ENCODE measurements at places on chromosomes 5 and 9.

DNA sequence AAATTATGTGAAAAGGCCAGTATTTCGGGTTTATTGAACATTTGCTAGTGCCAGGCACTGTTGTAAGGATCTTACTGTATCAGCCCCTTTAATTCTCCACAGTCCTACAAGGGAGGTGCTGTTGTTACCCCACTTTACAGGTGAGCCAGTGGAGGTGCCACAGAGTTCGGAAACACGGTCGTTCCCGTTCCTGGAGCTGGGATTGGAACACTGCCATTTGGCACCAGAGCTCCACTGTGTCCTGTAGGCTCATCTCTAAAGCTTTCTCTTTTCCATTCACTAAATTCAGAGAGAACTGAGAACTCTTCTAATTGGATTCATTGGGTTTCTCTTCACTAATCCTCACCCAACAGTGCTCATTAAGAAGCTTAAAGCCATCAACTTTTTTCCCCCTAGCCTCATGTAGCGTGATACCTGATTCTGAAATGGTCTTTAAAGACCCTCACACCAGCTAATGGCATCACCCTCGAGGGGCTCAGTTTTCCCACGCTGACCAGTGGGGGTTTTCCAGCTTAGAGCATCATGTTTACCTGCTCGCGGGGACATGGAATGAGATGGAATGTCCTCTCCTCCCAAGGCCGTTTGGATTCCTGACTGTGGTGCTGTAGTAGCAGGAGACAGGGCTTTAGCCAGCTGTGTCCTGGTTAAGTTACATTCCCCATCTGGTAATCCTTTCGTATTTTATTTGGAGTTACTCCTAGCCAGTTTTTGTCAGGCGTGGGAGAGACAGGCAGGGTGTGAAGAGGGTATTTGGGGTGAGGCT is 5.8 kb downstream of the ERGIC1 start:
- no peak for DNase-seq

DNA sequence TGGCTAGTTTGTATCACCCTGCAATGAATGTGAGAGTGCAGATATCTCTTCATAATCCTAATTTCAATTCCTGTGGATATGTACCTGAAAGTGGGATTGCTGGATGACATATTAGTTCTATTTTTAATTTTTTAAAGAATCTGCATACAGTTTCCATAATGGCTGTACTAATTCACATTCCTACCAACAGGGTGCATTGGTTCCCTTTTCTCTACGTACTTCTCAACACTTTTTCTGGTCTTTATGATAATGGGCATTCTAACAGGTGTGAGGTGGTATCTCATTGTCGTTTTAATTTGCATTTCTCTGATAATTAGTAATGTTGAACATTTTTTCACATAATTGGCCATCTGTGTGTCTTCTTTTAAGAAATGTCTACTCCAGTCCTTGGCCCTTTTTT is 927.5 kb downstream of the DTWD2 start:
- no peak for DNase-seq

- DNase-seq = no peak
Observed at GRCh38 chr5:66323529-66323895, 179.4 kb downstream of the SREK1 start.

GRCh38 chr9:86039991-86040860 is 59.1 kb downstream of the GOLM1 start:
- no peak for DNase-seq

- no peak for DNase-seq
Observed at GRCh38 chr9:90287567-90288274, 354.9 kb downstream of the DIRAS2 start.

- DNase-seq = no peak
Observed at GRCh38 chr5:38601133-38601862, 44.9 kb upstream of the LIFR start.
